ENCODE measurements at places on chromosomes 7 and 10.

- no peak for DNase-seq
Measured at GRCh38 chr7:107164092-107164491, 4.7 kb upstream of the HBP1 start.

- DNase-seq: no peak
Measured at GRCh38 chr7:135428879-135429278, 81.0 kb downstream of the CNOT4 start.

DNA sequence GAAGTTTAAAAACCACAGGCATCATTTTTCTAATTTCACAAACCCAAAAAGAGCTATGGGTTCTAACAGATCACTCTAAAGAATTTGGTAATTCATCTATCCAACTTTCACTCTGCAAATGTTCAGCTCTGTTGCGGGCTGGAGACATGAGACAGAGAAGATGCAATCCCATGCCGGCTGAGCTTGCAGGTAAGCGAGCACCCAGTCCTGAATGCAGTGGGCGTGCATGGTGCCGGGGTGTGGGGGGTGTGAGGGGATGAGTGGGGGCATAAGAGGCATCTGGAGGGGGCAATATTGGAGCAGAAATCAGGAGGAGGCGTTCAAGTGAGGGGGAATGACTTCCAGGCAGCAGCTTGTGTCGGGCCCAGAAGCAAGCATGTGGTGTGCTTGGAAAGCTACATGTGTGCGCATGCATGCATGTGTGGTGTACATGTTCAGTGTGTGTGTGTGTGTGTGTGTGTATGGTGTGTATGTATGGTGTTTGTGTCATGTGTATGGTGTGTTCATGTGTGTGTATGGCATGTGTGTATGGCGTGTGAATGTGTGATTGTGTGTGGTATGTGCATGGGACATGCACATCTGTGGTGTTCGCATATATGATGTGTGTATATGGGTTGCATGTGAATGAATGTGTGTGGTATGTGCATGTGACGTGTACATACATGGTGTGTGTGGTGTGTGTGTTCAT, 172.9 kb downstream of the PRKCQ start:
- no peak for DNase-seq

- no peak for DNase-seq
Measured at GRCh38 chr10:7492660-7493046, 81.8 kb upstream of the SFMBT2 start.

GRCh38 chr10:105675333-105675732, 1034.2 kb downstream of the SORCS3 start:
- DNase-seq: no peak

GRCh38 chr7:147053746-147054145, 937.1 kb downstream of the CNTNAP2 start:
- DNase-seq: no peak

DNA sequence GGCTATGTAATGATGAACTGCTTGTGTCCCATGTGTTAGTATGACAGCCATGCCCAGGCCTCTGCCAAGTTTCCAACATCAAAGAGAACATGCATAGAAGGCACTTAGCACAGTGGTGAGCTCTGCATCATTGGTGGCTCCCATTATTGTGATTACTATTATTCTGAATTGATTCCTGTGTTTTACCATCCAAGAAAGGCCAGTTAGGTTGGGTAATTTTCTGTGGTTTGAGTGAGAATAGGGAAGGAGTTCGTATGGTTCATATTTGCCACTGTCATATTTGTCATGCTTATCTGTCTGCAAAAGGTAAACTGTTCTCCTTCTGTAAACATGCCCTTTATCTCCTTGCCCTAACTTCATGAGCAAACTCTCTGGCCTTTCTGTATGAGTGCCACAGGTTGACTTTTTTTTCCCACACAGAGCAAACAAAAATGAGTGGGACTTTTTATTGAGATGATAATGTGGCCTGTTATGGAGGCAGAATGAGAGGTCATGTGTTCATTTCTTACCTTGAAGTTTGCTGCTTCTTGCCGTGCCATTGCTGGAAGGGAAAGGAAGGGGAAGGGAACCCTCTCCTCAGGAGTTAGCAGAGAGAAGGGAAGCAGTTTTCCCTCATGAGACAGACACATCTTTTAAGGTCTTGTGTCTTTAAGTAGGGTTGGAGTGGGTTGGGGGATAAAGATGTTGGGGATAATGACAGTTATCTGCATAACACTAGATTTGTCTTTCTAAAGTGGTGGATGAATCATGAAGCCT, 301.9 kb downstream of the LRMDA start:
- DNase-seq: no peak

GRCh38 chr10:112956631-112957350, 6.7 kb downstream of the TCF7L2 start:
- no peak for DNase-seq

DNA sequence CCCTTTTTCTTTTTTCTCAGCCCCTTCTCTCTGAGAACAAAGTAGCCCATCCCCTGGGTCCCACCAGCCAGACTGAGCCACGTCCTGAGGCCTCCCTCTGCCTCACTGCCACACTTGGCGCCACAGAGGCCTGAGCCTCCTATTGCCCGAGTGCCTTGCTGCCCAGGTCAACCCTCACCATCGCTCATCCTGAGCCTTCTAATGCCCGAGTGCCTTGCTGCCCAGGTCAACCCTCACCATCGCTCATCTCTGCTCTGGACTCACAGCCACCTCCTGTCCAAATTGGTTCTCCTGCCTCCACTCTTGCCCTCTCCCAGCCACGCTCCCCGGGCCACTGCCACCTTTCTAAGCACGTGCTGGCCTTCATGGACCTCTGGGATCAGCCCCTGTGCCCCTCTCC, 53.2 kb upstream of the SMNDC1 start:
- no peak for DNase-seq

- DNase-seq: no peak
Measured at GRCh38 chr10:133614830-133615580, 11.6 kb downstream of the FRG2B start.

- no peak for DNase-seq
Measured at GRCh38 chr7:105879782-105880181, 3.4 kb upstream of the ATXN7L1 start.

DNA sequence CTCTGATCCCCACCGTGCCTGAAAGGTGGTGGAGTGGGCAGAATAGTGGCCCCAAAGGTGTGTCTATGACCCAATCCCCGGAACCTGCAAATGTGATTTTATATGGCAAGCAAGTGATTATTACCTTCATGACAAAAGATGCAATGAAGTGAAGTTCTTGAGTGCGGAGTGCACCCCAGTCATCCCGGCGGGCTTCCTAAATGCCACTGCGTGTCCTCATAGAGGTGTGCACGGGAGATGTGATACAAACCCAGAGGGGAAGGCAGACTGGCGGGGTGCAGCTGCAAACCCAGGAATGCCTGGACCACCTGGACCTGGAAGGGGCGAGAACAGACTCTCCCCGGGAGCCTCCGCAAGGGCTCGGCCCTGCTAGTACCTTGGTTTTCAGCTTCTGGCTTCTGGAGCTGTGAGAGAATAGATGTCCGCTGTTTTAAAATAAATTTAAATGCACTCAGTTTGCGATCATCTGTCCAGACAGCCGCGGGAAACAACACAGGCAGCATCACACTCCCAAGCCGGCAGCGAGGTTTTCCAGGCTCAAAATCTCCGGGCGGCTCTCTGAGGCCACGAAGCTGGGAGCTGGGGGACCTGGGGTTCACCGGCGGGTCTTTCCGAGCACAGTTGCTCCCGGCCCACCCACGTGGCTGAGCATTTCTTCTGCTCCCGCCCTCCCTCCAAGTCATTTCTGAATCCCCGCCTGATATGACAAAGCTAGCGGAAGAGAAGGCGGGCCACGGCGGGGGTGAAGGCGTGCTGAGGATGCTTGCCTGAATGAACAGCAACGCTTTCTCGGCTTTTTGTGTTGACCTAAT, 50.4 kb upstream of the EBF3 start:
- no peak for DNase-seq

- no peak for DNase-seq
Measured at GRCh38 chr10:15563246-15563645, 156.5 kb downstream of the ITGA8 start.

DNA sequence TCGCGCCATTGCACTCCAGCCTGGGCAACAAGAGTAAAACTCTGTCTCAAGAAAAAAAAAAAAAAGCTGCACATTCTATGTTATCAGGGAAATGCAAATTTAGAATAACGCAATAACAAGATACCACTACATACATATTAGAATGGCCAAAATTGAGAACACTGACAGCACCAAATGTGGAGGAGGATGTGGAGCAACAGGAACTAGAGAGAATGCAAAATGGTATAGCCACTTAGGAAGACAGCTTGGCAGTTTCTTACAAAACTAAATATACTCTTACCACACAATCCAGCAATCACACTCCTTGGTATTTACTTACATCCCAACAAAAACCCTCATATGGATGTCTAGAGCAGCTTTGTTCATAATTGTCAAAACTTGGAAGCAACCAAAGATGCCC, 76.8 kb downstream of the ALOX5 start:
- no peak for DNase-seq

DNA sequence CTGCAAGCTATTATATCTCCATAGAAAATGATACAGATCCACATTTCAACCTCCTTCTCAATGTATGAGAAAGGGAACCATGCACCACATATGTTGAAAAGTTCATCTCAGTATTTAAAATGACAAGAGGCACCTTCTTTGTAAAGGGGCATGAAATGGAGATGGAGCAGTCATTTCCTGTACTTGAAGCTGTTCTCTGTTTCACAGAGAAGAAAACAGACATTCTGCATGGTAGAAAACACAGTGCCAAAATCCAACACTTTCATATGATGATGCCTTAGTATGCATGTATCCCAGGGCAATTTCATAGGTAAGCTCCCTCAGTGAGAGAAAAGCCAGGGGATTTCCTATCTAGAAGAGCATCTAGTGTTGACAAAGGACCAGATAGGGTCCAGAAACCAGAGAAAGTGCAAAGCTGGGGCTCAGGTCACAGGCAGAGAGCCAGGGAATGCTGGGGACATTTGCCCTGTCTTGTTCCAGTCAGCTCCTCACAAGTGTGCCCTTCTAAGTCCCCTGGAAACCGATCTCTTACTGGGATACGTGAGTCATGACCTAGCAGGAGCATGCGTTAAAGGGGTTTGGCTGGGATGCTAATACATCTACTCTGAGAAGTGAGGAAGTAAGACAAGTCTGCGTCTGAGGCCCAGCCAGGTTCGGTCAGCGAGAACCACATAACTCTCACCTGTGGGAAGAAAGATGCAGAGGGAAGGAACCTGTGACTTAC, 118.7 kb downstream of the ICA1 start:
- DNase-seq: no peak

DNA sequence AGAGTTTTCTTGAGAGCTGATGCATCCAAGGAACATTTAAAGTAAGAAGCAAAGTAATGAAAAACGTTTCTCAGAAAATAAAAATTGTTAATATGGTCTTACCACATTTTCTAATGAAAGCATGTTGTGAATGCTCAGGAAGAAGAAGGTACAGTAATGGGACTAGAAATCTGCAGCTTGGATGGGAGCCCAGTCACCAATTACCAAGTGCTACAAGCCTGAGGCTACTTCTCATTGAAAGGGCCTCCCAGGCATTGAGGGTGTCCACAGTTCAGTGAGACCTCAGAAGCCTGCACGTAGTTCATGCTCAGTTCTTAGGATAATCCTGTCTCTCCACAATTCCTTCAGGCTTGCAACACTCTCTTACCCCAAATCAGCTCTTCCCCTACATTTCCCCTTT, 17.6 kb downstream of the PTN start:
- no peak for DNase-seq

DNA sequence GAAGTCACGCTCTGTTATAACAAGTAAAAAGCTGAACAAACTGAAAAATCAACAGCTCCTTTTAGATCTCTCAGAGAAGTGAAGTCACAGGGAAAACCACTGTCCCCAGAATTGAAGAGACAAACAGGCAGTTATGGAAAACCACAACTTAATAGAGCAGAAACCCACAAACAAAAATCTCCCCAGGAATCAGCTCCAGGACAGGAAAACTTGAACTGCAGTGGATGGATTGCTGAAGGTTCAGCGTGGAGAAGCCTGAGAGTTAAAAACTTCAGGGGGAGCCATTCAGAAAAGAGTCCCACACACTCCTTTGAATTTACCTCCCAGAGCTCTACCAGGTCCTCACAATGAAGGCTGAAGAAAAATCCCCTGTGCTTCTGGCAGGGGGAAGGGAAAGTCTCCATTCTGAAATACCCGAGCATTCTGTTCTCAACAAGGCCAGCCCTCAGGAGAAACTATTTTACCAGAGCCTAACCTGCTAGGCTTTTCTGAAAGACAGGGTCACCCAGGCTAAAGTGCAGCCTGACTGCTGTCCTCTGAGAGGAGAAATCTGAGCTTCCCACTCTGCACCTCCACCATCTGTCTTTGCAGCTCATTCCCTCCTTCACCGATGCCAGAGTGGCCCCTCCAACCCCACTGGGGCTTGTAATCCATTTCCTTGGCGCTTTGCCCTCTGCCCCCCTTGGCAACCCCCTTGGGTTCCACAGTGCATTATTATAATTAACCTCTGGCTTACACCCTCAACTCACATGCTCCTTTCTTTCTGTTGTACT, 65.0 kb upstream of the CCNY start:
- no peak for DNase-seq

DNA sequence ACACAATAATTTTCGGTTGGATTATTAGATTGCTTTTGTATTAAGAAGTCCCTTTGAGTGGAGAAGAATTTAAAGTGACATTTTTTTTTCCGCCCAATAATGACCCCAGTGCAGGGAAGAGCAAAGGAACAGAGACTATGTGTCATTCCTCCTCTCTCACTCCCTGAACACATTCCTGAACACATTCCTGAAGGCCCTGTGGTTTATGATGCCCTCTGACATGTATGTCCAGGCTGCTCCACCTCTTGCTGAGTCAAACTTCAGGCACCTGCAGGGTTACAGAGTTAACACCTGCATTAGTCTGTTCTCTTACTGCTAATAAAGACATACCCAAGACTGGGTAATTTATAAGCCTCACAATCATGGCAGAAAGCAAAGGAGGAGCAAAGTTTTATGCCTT, 704.0 kb upstream of the LRRN3 start:
- DNase-seq: no peak

GRCh38 chr7:47942132-47942531, 6.1 kb downstream of the PKD1L1 start:
- no peak for DNase-seq

GRCh38 chr10:26441491-26442214, 3.5 kb downstream of the APBB1IP start:
- no peak for DNase-seq
